Muscle of back (tissue), 13 donors: ENCODE measurements at places on chromosomes 11 and 22.

DNA sequence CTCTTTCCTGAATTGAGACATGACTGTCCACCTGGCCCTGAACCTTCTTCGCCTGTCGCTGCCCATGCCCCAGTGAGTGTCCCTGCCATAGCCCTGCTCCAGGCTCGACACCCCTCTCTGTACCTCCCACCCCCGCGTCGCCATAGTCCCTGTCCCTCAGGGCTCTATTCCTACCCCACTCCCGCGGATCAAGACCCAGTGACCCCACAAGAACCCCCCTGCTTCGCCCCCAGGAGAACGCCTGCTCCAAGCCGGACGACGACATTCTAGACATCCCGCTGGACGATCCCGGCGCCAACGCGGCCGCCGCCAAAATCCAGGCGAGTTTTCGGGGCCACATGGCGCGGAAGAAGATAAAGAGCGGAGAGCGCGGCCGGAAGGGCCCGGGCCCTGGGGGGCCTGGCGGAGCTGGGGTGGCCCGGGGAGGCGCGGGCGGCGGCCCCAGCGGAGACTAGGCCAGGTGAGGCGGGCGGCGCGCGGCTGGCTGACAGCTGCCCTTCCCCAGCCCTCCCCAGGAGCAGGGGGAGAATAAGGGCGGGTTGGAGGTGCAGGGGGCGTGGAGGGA lies 5.6 kb downstream of the NRGN start:
- no peak for DNase-seq

DNA sequence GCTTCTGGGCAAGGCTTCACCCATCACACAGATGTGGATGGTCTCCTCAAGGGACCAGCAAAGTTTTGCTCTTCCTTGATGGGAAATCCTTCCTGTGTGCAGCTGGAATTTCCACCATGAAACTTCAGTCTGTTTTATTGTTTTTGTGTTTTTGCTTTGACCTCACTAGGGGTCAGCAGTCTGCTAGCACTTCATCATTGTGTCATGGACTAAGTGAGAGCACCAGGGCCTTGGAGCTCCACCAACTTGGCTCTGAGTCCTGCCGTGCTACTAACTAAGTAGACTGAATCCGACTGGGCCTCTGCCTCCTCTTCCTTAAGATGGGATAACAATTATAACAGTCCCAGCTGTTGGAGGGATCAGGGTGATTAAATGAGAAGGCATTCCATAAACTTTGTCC lies 305.8 kb upstream of the NCAM1 start:
- DNase-seq: peak; percentile 79

GRCh38 chr11:12273618-12273995 lies 103.8 kb upstream of the PARVA start:
- no peak for DNase-seq

DNA sequence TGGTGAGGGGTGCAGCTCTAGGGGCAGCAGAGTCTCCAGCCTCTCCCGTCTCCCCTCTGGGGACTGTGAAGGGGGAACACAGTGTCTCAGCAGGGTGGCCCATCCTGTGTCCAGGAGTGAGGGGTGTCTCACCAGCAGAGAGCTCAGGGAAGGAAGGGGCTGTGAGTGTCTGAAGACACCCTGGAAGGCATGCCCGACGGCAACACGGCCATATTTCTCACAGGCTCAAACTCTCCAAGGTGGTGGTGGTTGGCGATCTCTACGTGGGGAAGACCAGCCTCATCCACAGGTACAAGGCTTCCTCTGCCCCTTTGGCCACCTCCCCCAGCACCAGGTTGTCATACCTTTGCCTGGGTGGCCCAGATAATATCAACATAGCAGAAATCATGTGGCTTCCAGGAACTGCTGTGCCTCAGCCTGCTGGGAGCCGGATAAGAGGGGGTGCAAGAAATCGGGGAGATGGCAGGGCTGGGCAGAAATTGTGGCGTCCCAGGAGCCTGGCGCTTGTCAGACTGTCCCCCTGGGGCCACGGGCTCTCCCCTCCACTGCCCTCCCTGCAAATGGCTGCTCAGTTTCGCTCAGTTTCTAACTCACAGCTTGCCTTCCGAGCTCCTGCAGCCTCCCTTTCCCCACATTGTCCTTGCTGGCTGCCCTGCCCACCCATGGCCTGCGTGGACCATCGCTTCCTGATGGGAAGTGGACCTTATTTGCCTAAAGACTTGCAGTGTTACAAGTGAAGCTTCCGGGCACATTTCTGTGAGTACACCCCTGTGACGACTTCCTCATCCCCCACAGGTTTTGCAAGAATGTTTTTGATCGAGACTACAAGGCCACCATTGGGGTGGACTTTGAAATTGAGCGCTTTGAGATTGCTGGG lies 7.2 kb downstream of the RAB36 start:
- no peak for DNase-seq

DNA sequence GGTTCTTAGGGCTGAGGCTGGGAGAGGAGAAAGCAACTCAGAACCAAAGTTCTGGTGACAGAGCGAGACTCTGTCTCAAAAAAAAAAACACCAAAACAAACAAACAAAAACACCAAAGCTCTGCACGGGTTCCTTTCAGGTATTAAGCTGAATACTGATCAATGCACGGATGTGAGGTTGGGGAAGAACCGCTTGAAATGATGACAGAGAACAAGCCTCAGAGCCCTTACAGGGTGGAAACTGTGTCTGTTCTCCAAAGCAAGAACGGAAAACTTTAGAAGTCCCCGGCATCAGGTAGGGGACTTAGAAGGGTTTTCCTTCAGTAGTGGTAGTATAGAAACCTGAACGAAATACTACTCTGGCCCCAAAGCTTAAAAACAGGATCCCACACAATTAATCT lies 260.0 kb downstream of the TBC1D22A start:
- no peak for DNase-seq

GRCh38 chr22:39117585-39118191 lies 20.6 kb downstream of the APOBEC3H start:
- peak; percentile 30 for DNase-seq

- DNase-seq: no peak
Measured at GRCh38 chr22:37295213-37295886, 13.0 kb downstream of the CYTH4 start.

DNA sequence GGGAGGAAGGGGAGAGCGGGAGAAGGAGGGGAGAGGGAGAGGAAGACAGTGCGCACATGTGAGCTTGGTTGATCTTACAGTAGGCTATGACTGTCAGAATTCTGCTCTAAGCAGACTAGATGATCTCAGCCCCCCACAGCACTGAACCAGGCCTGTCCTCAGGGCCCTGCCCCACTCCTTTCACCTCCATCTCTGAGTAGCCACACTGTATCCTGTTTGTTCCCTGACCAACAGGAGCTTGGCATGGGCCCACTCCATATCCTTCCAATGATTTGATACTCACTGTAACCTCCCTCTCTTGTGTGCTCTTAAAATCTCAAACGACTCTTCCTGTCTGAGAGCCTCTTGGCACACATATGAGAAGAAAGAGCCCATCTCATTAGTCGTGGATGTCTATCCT lies 86.1 kb upstream of the PARVA start:
- no peak for DNase-seq

DNA sequence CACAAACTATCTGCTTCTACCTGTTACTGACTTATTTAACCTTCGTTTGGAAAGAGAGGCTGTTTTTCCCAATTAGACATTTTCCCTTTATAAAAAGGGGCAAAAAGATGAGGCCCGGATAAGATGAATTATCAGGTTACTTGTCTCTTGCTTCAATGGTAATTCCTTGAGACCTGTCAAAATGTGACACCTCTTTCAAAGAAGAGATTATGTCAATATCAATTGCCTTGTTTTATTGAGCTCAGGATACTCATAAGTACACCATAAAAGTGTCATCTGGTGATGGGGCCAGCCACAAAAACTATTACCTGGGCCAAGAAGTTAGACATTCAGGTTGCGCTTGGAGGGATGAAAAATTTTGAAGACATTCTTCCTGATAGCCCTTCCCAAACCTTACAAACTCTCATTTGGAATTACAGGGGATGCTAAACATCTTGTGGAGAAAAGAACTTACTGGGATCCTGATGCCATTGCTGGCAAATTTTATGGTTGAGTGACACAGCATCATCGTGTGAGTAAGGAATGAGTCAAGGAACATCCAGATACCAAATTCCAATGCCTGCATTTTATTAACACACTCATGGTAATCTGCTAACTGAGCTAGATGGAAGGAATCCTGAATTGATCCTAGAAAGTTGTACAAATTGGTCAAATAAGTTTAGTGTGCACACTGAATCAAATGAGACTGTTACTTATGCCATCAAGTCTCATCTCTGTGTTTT lies 1071.2 kb downstream of the LRRC4C start:
- peak; percentile 42 for DNase-seq

GRCh38 chr11:35146711-35147110 lies 7.7 kb downstream of the CD44 start:
- no peak for DNase-seq

GRCh38 chr22:29539105-29539504 lies 14.5 kb downstream of the THOC5 start:
- no peak for DNase-seq

DNA sequence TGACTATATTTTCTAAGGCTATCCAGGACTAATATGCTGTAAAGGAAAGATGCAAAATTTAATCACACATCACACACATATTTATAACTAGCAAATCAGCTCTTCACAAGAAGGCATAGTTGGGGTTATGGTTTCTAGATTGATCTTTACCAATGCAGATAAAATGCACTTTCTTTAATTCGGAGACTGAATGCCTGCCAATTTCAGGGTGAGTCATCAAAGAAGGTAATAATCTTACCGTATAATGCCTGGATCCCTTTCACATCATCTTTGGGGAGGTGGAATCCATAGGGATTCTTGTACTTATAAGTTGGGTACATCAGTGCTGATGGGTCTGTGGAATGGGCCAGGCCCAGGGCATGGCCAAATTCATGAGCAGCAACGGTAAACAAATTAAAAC lies 16.4 kb downstream of the MMP20 start:
- no peak for DNase-seq

DNA sequence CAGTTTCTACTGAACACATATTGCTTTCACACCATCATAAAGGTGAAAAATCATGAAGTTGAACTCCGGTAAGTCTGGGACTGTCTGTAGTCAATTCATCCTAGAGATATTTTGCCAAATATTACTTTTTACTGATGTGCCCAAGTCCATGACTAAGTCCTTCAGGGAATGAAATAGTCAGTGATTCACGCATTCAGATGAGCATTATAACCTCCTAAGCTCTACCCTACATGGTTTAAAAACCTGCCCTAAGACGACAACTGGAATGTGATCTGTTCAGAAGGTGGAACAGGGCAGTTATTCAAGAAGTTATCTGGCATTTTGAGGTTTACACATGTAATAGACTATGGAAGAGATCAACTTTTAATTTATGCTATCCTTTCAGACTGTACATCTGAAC lies 125.6 kb downstream of the TRPC6 start:
- DNase-seq: no peak

DNA sequence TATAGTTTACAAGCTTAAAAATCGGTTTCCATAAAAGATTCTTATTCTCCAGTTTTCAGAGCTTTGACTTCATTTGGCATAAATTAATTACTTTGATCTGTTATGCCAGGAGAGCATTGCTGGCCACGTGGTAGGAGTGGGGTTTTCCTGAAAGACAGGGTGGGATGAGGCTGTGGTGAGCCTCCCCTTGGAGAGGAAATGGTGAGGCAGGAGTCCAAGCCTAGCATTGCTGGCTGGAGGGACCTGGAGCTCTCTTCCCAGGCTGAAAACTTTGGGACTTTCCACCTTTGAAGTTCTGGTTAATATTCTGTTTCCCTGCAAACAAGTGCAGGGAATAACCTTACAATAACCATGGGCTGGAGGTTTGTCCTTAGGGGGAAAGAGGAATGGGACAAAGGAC lies 21.1 kb upstream of the CSF2RB start:
- no peak for DNase-seq

- no peak for DNase-seq
Measured at GRCh38 chr11:45724153-45724552, 58.7 kb upstream of the CHST1 start.

- no peak for DNase-seq
Measured at GRCh38 chr11:3139086-3139440, 26.0 kb downstream of the OSBPL5 start.

DNA sequence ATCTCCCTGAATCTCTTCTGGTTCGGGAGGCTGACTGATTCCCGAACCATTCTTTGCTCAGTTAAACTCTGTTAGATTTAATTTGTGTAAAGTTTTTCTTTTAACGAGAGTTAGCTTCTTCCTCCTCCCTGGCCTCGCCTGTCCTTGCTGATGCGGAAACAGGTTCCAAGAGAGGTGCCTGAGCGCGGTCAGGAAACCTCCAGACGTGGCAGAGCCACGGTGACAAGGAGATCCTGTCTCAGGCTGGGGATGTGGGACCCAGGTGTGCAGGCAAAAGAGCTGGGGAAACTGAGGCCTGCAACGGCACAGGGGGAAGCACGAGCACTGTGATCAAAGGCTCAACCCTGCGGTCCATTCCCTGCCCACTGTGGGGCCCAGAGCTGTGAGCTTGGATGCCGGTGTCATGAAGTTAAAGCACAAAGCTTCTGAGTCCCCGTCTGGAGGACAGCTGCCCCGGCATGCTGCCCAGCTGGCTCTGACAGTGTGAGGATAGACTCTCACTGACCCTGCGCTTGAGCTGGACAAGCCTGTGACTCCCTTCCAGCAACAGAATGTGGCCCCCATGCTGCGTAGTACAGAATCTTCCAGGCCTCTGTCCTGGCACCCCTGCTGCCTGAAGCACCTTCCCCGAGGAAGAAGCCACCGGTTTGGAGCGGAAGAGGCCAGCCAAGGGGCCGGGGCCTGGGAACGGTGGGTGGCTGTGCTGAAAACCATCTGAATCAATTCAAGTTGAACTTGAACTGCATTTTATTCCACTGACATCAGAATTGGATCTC lies 960.6 kb downstream of the BRD1 start:
- peak; percentile 50 for DNase-seq

GRCh38 chr11:72241291-72241781 lies 2.6 kb downstream of the PHOX2A start:
- no peak for DNase-seq

GRCh38 chr11:126419801-126420697 lies 64.6 kb downstream of the ST3GAL4 start:
- peak; percentile 20 for DNase-seq

DNA sequence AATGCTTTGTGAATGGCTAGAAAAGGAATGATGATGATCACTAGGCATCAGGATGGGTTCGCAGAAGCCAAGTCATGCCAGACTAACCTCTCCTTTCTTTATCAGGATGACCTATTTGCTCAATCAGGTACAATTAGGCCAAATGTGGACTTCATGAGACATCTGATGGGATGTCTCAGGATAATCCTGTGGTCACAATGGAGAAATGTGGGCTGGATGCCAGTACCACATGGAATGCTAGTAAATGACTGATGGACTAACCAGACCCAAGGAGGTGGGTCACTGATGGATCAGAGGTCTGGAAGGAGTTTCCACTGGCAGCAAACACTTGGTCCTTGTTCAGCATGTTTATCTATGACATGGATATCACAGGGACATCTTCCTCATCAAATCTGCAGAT lies 94.8 kb upstream of the PHOX2A start:
- no peak for DNase-seq

- DNase-seq: no peak
Measured at GRCh38 chr11:116579031-116579653, 193.6 kb downstream of the BUD13 start.

DNA sequence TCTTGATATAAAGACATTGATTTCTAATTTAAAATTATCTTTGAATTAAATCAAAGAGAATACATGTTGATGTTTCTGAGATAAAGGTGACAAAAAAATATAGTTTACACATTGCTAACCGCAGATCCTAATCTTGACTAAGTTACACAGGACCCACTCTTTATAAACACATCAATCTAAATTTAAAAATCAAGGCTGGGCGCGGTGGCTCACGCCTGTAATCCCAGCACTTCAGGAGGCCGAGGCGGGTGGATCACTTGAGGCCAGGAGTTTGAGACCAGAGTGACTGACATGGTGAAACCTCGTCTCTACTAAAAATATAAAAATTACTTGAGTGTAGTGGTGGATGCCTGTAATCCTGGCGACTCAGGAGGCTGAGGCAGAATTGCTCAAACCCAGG lies 1.9 kb downstream of the ARFGAP3 start:
- DNase-seq: no peak
